ENCODE measurements at places on chromosomes 3 and 15. TPM values are rescaled to one million over a fixed set of nuclear protein-coding genes. Genes with fewer than 3 reads are reported as not detected.

Gene CRTAP
- total RNA-seq: 25.0 TPM

Gene ANXA2
- 165 TPM for total RNA-seq

DNA sequence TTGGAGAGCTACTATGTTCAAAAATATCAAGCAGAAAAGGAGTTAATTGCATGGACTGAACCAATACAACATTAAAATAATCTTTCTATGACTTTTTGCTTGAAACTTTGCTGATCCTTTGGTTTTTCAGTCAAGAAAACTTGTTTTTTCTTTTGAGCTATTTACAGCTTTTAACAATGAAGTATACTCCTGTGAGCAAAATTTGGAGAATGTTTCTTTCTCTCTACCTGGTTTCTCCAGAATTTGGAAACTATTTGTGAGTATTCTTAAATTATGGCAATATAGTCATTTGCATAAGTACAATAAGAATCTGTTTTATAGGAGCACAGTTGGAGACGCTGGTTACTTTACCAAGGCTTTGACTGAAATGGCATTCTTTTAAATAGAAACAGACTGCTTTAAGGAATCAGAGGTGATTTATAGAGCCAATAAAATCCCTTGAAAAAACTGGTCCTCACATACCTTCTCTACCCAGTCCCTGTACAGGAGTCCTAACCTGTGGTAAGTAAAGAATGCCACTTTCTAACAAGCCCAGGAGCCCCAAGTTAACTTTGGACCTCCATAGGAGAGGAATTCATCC, 127.4 kb downstream of the PLCH1 start:
- DNase-seq: no peak
- H3K27me3 ChIP-seq: no peaks in the 10 kb centered on the region
- no peaks in the 10 kb centered on the region for H3K36me3 ChIP-seq
- H3K4me3 ChIP-seq: no peak overlapping the region

DNA sequence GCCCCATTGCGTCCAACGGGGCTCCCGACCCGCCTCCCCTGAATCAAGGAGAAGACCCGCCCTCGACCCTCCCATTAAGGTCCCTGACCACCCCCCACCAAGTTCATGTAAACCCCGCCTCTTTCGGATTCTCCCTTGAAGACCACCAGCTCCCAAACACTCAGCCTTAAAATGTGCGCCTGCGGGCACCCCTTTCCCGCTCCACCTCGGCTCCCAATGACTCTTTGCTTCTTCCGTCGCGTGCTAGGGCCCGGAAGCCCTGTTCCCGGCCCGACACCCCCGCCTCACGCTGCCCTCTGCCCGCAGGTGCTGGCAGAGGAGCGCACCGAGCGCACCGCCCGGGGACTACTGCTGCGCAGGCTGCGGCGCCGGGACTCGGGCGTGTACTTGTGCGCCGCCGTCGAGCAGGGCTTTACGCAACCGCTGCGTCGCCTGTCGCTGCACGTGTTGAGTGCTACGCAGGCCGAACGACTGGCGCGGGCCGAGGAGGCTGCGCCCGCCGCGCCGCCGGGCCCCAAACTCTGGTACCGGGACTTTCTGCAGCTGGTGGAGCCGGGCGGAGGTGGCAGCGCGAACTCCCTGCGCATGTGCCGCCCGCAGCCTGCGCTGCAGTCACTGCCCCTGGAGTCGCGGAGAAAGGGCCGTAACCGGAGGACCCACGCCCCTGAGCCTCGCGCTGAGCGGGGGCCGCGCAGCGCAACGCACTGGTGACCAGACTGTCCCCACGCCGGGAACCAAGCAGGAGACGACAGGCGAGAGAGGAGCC, 2.7 kb upstream of the LSMEM2 start:
- no peak overlapping the region for H3K4me3 ChIP-seq
- DNase-seq: no peak
- no peak overlapping the region for H3K27ac ChIP-seq
- H3K36me3 ChIP-seq: no peaks in the 10 kb centered on the region

- H3K4me1 ChIP-seq: no peaks in the 10 kb centered on the region
- no peak for DNase-seq
- H3K4me3 ChIP-seq: no peak overlapping the region
- no peaks in the 10 kb centered on the region for H3K36me3 ChIP-seq
These were observed 78.0 kb downstream of the MYO1E start for GRCh38 chr15:59294574-59295260.

DNA sequence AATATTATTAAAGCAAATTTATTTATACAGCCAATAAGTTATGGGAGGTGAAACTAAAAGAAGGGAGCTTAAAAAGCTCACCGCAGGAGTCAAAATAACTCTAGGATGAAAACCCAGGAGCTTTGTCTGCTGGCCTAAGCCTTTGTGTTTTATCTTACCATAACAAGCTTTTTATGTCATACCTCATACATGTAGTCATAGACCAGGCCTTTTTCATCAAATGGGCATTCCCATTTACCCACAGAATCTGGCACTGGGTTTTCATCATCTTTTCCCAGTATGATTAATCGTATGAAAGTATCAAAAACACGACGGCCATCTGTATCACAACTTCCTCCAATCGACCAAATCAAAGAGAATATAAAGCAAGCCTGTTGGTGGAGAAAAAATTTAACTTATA, 122.8 kb downstream of the DNAH12 start:
- H3K4me1 ChIP-seq: no peaks in the 10 kb centered on the region
- no peak for DNase-seq
- no peaks in the 10 kb centered on the region for H3K27me3 ChIP-seq
- H3K27ac ChIP-seq: no peak overlapping the region
- H3K36me3 ChIP-seq: no peaks in the 10 kb centered on the region

- no peaks in the 10 kb centered on the region for H3K36me3 ChIP-seq
- no peaks in the 10 kb centered on the region for H3K4me1 ChIP-seq
- H3K4me3 ChIP-seq: no peak overlapping the region
- H3K27ac ChIP-seq: no peak overlapping the region
- no peaks in the 10 kb centered on the region for H3K27me3 ChIP-seq
These were observed 74.9 kb downstream of the PIK3R4 start for GRCh38 chr3:130671545-130672312.

Gene LSMEM2
- total RNA-seq: not detected

DNA sequence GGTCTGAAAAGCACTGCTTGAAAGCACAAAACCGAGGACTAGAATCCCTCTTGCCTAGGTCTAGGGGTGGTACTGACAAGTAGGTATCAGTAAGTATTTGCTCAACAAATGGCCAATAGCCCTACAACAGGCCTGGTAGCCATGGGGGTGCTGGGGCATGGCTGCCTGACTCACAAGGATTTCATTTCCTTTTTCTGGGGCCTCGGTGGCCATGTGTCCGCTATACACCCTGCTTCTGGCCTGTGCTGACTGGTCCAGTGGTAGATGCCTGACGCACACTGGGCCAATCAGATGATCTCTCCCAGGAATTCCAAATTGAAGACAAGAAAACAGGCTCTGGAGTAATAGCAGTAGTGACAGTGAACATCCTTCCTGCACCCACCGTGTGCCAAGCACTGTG, 29.4 kb downstream of the MELTF start:
- H3K27me3 ChIP-seq: no peaks in the 10 kb centered on the region
- no peaks in the 10 kb centered on the region for H3K36me3 ChIP-seq
- H3K27ac ChIP-seq: no peak overlapping the region
- no peak overlapping the region for H3K4me3 ChIP-seq

GRCh38 chr3:133486658-133487057, 86.8 kb downstream of the BFSP2 start:
- no peaks in the 10 kb centered on the region for H3K36me3 ChIP-seq
- H3K27me3 ChIP-seq: no peaks in the 10 kb centered on the region
- H3K4me1 ChIP-seq: no peaks in the 10 kb centered on the region
- no peak overlapping the region for H3K4me3 ChIP-seq
- no peak overlapping the region for H3K27ac ChIP-seq

DNA sequence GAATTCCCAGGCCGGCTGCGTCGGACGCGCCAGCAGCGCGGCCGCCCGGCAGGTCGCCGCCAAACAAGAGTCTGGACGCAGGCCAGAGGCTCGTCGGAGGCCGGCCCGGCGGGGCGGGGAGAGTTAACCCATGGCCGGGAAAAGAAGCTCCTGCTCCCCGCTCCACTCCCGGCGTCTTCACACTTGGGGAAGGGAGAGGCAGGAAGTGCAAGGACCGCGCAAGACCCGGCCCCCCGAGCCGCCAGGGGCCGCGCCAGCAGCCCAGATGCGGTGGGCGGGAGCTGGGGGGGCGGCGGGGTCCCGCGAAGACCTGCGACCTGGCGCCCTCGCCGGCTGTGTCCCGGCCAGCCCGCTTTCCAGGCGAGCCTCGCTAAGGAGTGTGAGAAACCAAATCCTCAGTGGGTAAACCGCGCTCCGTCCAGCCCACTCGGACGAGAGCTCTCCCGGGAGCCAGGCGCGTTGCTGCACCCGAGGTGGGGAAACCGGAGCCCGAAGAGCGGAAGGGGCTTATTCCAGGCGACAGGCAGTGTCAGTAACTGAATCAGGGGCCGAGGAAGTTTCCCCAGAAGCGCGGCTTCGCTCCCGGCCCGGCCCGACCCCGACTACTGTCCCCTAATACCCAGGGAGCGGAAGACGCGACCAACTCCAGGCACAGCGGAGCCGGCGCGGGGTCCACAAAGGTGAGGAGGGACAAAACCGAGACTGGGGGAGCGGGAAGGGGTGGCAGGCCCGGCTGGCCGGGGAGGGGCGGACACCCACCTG, 721 bp downstream of the ADAMTS7 start:
- H3K36me3 ChIP-seq: no peaks in the 10 kb centered on the region
- no peaks in the 10 kb centered on the region for H3K4me1 ChIP-seq
- peak; percentile 77 for DNase-seq
- H3K27me3 ChIP-seq: no peaks in the 10 kb centered on the region
- no peak overlapping the region for H3K27ac ChIP-seq

Gene LEKR1
- 2.6 TPM for total RNA-seq

- no peak for DNase-seq
- H3K36me3 ChIP-seq: no peaks in the 10 kb centered on the region
- H3K4me3 ChIP-seq: no peak overlapping the region
- H3K27me3 ChIP-seq: no peaks in the 10 kb centered on the region
- no peak overlapping the region for H3K27ac ChIP-seq
These were observed 517.6 kb upstream of the ROBO1 start for GRCh38 chr3:80285388-80285787.

DNA sequence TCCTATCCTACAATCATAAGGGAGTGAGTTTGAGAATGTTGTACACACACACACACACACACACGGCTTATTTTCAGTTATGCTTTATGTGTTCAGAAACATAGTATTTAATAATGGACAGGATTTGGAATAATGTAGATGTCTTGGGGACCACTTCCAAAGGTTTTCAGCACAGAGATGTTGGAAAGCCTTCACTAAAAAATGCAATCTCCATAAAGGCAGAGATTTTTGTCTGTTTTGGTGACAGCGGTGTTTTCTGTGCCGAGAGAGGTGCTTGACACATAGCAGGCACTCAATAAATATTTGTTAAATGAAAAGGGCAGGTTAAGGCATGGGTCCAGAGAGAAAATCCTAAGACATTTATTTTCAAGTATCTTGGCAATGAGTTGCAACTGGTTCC, 428.2 kb upstream of the RGMA start:
- no peaks in the 10 kb centered on the region for H3K27me3 ChIP-seq
- no peak for DNase-seq
- no peaks in the 10 kb centered on the region for H3K4me1 ChIP-seq
- no peak overlapping the region for H3K27ac ChIP-seq

DNA sequence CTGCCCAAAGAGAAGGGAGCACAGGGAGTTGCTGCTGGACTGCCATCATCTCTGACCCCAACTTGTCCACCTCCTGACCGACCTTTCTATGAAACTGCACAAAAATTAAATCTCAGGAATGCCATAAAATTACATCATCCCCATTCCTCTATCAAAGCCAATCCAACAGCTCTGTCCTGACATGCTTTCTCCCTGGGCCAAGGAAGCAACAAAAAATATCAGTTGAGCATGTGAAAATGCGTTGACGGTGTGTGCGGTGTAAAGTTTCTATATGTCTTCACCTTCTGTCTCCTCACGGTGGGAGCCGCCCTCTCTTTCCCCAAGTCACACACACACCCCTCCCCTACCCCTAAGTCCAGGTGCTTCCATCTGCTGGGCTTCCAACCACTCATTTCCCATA, 3.6 kb upstream of the ZNF774 start:
- no peak overlapping the region for H3K27ac ChIP-seq
- H3K4me3 ChIP-seq: no peak overlapping the region
- H3K36me3 ChIP-seq: no peaks in the 10 kb centered on the region
- H3K27me3 ChIP-seq: no peaks in the 10 kb centered on the region
- H3K4me1 ChIP-seq: no peaks in the 10 kb centered on the region
- no peak for DNase-seq

DNA sequence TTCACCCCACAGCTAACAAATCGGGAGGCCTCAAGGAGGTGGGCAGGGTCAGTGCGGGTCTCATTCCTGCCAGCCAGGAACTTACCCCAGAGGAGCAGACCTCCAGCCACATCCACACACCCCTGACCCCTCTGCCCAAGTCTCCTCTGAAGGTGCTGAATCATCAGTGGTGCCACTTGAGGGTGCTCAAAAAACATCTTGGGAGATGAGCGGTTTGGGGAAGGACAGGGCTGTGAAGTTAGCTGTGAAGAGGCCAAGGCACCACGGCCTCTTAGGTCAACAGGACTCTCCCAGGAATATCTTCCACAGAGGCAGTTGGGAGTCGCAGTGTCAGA, 1.2 kb downstream of the DAPK2 start:
- no peak for DNase-seq
- H3K4me1 ChIP-seq: peaks cover 4% of the 10 kb centered on the region
- no peaks in the 10 kb centered on the region for H3K27me3 ChIP-seq
- H3K27ac ChIP-seq: no peak overlapping the region
- no peaks in the 10 kb centered on the region for H3K36me3 ChIP-seq

GRCh38 chr3:15977598-15978232, 179.9 kb upstream of the ANKRD28 start:
- no peaks in the 10 kb centered on the region for H3K36me3 ChIP-seq
- H3K27me3 ChIP-seq: no peaks in the 10 kb centered on the region
- no peak overlapping the region for H3K27ac ChIP-seq
- H3K4me1 ChIP-seq: no peaks in the 10 kb centered on the region
- DNase-seq: no peak

- no peaks in the 10 kb centered on the region for H3K27me3 ChIP-seq
- H3K27ac ChIP-seq: no peak overlapping the region
- H3K36me3 ChIP-seq: peaks cover 10% of the 10 kb centered on the region
- H3K4me1 ChIP-seq: peaks cover 16% of the 10 kb centered on the region
- no peak for DNase-seq
These were observed 8.1 kb downstream of the EDEM1 start for GRCh38 chr3:5195605-5196004.

DNA sequence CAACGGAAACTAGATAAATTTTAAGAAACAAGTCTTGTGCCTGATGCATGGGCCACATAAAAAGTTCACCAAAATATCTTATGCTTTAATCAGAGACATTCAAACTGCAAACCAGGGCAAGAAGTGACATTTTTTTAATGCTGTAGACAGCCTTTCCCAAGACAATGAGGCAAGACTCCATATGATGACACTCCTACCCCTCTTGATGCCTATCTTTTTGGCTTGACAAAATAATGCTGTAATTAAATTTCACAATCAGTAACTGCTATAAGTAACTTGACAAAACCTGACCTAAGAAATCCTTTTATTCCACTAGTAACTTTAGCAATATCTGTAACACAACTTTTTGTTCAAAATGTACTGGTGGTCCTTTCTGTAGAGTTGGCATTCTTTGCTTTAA, 48.7 kb downstream of the ECT2 start:
- no peaks in the 10 kb centered on the region for H3K27me3 ChIP-seq
- no peak overlapping the region for H3K4me3 ChIP-seq
- no peaks in the 10 kb centered on the region for H3K36me3 ChIP-seq
- no peak for DNase-seq
